ENCODE measurements at places on chromosomes 5 and 9. TPM values are rescaled to one million over a fixed set of nuclear protein-coding genes. Genes with fewer than 3 reads are reported as not detected.

Gene NIPSNAP3A
- total RNA-seq, result 22.6 TPM

DNA sequence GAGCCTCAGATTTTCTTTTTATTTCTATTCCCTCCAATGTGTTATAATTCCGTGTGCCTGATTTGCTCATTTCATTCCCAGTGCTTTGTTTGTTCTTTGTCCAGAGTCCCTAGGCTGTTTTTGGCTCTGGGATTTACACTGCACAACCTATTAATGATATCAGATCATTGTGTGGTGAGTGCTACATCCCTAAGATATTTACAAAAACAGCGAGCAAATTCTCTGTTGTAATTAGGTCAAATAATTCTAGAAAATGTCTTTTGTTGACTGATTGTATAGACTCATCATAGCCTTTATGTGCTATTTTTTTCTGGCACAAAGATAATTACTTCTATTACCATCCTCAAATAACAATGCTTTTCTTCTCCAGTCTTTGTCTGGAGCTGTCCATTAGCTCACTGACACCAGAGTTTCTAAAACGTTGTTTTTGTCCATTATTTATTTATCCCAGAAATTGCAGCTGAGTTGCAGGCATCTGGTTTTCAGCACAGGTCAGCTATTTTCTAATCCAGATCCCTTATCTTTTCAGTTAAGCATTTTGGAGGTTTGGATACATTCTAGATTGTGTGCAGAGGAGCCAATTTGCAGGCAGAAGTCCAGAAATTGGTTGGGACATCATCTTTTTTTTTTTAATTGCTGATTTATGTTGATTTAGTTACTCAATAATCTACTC lies 379.9 kb upstream of the DMAC1 start:
- no peak for DNase-seq

- DNase-seq, result peak; percentile 78
Measured at GRCh38 chr5:180353048-180353979, at the start of gene GFPT2. TSS of gene GFPT2 (minus strand) at chr5:180353336. CDS start at chr5:180353217, 119 bp downstream.

DNA sequence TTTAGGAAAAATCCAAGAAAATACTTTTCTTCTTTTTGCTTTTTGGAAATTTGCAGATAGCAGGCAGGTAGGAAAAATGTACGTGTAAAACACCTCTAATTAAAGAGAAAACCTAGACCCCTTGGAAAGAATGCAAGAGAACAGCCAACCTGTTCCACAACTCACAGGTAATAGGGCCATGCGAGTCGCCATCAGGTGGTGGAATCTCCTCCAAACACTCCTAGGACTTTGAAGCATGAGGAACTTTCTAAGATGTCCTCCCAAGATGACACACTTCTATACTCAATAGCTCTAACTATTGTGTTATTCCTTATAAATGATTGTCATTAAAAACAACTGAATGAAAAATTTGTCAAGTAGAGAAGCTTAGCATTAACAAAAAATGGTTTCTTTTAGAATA lies 174.0 kb downstream of the TMC1 start:
- DNase-seq, result no peak

DNA sequence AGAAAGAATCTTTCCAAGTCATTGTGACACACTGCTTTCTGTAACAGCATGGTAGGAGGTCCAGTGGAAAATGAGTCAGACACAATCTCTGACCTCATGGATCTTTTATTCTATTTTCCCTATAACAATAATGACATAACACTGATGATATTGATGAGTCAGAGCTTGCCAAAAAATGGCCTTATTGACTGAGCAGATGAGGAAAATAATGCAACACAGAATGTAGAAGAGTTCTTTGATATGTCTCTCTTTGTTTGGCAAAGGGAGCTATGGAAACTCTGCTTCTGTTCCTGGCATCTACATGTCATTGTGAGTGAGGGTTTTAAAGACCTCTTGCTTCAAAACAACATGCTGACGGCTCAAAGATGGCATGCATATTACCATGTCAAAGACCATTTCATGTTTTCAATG lies 443.1 kb upstream of the ZNF608 start:
- DNase-seq, result peak; percentile 52

- no peak for DNase-seq
Measured at GRCh38 chr5:176631383-176632200, 1.1 kb downstream of the EIF4E1B start.

Gene SEMA6A
- 0.11 TPM for total RNA-seq

- DNase-seq, result peak; percentile 80
Measured at GRCh38 chr9:123329329-123329955, 26.6 kb upstream of the CRB2 start.

Gene SLC6A19
- not detected for total RNA-seq

DNA sequence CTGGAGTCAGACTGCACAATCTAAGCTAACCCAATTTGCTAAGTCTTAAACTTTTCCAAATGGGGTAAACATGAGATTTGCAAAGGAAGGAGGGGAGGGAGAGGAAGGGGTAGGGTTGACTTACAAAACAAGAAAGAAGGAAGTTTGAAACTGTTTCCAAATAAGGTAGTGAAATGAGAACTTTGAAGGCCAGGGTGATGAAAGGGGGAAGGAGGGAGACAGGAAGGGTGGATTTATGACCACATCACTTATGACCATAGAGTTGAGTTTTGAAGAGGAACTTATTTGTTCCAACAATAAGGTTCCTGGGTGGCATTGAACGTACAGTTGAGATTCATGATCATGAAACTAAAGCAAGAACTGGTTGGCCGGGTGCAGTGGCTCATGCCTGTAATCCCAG lies 72.5 kb upstream of the DAPK1 start:
- no peak for DNase-seq

Gene SLC25A25
- 14.4 TPM for total RNA-seq

DNA sequence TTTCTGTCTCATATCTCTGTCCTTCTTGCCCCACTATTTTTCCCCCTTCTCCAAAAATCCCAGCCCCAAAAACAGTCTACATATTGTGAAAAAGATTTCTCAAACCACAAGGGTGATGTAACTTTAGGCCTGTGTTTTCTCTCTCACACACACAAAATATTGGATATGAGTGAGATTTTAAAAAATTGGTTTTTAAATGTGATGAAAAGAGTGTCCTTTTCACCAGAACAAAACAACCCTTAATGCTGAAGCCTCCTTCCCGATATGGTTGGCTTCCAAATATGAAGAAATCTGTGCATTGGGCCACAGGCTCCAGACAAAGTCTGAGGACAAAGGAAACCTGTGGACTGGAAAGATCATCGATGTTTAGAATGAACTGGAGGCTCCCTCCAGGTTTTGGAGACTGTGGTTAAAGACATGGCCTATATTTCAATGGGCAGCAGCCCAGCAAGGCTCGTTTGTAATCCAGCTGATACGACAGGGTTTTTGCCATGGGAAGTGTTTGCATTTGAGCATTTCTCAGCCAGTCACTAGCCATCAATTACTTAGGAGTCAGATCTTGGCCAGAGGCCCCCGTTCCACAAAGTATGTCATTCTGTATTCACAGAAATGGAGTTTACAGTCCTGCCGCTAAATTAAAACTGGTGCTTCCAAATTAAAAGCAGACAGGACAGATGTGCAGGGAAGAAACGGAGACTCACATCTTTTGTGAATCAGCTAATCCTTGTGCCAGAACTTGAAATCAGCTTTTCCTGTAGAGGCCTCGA lies 546.3 kb downstream of the EBF1 start:
- no peak for DNase-seq

Gene SEMA5A
- 2.7 TPM for total RNA-seq

DNA sequence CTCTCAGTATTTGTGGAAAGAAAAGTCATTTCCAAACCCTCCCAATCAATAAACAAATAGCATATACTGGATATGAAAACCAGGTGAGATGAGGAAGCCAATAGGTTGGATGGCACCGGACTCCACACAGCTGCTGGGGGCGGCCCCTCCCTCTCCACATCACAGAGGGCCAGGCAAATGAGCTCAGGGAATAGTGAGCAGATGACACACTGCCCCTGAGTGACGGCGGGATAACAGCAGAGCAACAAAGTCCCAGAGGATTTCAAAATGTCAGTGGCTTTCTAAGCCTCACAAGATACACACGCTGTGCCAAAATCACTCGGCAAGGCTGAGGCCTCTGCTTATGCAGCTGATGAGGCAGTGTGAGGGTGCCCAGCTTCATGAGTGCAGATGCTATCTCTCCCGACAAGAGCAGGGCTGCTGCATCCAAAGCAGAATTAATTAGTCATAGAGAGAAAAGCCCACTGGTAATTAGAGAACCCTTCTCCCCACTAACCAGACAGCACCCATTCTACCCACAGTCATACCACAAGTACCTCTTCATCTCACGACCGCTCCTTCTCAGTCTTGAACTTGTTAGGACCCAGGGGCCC lies 235.0 kb upstream of the NFIL3 start:
- no peak for DNase-seq

Gene HRCT1
- total RNA-seq, result 3.2 TPM

GRCh38 chr5:157193699-157194424 lies 13.2 kb downstream of the ITK start:
- DNase-seq, result no peak

GRCh38 chr5:38780945-38781344 lies 64.9 kb upstream of the OSMR start:
- DNase-seq, result peak; percentile 21

DNA sequence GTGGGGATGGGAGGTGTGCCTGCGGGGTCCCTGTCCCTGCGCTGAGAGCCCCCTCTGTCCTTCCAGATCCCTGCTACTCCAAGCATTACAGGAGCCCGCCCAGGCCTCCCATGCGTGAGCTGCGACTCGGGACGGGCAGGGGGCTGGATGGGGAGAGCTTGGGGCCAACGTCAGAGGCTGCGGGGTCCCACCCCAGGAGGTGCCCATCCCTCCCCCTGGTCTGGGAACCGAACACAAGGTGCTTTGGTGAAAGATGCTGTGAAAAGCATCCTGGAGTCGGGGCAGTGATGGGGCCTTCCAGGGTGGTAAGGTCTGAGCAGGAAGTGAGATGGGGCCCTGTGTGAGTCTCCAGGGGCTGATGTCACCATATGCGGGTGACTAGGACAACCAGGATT lies 2.7 kb downstream of the LCN9 start:
- no peak for DNase-seq

DNA sequence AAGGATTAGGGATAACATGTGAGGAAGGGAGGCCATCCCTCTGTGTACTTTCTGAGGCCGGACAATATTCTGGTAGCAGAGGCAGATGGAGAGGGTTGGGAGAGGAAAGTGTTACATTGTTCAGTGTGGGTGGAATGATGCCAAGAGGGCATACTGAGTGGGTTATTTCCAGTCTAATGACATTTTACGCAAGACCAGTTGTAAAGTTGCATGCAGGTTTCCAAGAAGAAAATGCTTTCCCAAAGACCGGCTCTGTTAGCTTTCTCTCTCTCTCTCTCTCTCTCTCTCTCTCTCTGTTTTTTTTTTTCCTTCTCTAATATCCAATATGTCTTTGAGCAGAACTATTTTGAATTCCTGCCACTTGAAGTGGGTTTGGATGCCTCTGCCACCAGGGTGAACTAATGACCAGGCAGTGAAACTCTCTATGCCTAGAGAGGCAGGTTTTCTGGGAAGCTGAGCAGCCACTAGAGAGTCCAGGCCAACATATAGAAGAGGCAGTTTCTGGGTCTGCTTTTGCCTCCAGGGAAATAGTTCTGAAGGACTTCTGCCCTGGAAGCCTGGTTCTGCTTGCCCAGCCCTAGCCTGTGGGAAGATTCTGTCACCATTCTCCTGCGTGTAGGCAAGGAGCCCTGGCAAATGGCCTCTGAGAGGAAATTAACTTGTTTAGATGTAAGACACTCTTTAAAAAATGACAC lies 24.4 kb upstream of the ZNF366 start:
- DNase-seq, result no peak

GRCh38 chr5:115810761-115811160 lies 5.7 kb downstream of the CDO1 start:
- DNase-seq, result peak; percentile 26

Gene GABRA1
- not detected for total RNA-seq

GRCh38 chr9:132800038-132800648 lies 77.9 kb downstream of the AK8 start:
- DNase-seq, result peak; percentile 64

DNA sequence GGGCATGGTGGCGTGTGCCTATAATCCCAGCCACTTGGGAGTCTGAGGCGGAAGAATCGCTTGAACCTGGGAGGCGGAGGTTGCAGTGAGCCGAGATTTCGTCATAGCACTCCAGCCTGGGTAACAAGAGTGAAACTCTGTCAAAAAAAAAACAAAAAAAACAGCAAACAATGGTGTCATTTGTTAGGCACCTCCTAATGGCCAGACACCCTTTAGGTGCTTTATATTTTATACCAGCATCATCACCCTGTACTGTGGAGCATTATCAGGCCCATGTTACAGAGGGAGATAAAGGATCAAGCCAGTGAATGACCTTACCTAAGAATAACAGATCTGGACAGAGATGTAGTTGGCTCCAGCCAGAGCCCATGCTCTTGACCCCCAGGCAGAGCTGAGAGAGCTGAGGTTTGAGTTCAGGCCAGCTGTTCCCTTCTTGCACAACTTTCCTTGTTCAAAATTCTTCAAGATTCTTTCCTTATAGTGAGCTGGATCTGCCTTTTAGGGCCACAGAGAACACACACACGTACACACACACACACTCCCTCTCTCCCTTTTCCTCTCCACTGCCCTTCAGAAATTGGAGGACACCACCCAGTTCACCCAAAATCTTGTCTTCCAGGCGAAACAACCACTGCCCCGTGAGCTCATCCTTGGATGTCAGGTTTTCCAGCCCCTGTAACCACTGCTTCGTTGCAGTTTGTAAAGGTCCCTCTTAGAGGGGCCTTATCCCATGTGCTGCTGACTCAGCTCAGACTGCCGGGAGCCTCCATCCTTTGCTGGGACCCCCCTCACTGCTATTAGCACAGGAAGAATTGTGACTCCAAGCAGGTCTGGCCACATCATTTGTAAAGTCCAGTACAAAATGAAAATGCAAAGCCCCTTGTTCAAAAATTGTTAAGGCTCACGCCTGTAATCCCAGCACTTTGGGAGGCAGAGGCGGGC lies 10.4 kb upstream of the PTGES start:
- DNase-seq, result no peak

Gene AJM1
- 0.87 TPM for total RNA-seq

Gene CCL19
- total RNA-seq, result not detected

DNA sequence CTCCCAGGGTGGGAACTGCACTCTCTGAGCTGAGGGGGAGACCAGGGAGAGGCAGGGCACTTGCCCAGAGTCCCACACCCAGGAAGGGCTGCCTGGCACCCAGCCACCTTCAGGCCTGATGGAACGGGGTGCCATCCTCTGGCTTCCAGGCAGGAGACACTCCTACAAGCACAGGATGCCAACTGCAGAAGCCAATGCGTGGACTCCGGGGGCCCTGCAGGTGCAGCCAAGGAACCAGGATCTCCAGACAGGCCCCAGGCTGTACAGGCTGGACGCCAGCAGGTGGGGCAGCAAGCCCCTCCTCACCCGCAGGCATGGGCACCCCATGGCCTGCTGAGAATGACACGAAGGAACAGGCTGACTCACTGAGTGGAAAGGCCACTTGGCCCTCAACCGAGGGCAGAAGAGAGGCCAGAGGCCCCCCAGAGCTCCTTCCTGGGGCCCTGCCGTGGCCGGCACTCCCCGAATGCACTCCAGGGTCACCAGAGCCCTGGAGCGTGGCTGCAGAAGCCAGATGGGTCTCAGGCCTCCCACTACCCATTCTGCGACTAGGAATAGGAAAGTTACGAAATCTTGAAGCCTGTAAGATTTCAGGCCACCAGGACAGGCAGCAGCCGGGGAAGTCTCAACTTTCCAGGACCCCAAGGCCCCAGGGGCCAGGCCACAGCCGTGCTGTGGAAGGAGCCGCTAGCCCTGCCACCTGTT lies 15.7 kb downstream of the NACC2 start:
- DNase-seq, result no peak
